ENCODE measurements at places on chromosomes 6 and 20.

DNA sequence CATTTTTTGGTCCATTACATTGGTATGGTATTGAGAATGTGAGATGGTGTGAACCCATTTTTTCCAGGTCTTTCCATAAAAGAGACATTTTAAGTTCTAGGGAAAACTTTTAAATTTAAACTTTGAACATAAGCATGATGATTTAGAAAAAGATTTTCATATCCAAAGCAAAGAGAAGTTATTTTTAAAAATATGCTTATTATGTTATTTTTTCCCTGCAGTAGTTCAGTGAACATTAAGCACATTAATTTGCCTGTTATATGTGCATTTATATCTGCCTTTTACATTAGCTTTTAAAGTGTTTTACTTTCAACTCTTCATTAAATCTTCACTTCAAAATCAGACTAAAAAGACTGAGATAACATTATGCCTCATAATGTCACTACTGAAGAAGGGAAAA is 116.7 kb downstream of the AHI1 start:
- no peak for DNase-seq

DNA sequence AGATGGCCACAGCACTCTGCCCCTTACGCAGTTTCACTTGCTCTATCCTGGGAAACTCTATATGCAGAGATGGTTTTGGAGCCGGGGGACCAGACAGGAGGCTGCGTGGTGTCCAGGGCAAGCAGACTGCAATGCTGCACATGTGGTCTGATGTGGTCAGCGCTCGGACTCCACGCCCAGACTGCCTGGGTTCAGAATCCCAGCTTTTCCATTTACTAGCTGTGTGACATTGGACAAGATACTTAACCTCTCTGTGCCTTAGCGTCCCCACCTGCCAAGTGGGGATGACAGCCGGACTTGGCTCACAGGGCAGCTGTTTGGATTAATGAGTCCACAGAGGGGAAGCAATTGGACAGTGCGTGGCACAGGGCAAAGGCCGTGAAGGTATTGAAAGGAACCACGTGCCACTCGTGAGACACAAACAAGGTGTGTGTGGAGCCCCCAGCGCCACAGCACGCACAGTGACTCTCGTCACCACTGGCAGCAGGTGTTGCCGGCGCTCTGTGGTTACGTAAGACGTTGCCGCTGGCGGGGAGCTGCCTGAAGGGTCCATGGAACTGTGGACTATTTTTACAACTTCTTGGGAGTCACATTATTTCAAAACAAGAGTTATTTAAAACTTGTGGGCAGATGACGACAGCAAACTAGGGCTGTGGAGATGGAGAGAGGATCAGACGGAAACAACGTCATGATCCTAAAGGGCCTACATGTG is 201.4 kb downstream of the PREX1 start:
- DNase-seq = no peak

DNA sequence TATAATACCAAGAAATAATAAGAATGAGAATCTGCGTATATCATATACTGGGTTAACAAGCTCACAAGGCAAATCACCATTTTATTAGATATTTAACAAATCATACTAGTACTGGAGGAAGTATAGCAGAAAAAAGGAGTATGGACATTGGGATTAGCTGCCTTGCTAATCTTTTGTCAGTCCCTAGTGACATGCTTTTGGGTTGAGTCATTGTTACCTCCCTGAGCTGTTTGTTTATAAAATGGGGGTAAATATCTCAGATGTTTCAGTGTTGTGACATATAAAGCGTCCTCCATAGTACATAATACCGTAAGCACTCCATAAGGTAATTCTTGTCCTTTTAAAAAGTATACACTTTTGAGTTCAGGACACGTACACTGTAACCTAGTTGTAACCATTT is 107.0 kb downstream of the ESR1 start:
- DNase-seq = no peak

GRCh38 chr6:15674690-15675386 is 12.0 kb upstream of the DTNBP1 start:
- DNase-seq = no peak

DNA sequence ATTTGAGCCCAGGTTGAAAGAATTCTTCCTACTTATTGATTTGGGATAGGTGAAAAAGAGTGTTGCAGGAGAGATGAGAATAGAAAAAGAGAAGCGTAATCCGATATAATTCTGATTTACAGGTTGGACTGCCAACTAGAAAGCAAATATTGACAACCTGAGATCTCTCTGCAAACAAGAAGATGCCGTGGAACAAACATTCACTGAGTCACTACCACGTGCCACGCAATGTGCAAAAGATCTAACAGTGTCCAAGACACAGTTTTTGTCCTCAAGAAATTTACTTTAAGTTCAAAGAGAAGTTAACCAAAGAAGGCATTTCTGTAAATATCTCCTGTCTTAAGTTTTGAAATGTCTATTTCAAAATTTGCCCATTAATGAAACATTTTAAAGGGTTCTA is 578.0 kb upstream of the ARID1B start:
- no peak for DNase-seq

DNA sequence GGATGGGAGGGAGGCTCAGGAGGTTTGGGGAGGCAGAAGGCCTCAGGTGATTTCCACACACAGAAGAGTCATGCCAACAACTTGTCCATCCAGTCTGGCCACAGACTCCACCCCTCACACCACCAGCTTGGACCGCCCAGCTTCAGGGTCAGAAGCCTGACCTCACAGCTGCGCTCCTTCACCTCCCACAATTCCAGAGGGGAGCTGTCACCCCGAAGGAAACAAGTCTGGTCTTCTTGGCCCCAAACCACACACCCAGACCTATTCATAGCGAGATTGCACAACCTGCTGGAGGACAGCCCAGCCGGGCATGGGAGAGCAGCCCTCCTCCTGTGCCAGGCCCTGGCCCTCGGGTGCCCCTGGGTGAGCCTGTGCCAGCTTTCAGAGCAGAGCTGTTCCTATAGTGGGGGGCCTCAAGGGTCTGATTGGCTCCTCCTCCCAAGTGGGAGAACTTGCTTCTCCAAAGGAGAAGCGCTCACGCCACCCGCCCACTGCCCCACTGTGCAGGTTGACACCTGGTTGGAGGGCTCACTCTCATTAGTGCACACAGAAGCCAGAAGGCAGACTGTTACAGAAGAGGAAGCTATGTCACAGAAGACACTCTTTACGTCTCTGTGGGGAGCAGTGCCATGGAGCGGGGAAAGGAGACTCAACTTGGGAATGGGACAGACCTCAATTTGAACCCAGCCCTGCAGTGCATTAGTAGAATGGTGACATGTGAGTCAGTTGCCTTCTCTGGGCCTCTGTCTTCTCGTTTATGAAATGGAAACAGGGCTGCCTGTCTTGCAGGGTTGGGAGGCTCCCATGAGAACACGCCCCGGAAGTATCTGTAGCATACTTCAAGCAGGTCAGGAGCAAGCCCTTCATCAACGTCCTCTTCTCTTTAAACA is 128.8 kb downstream of the FOXO3 start:
- DNase-seq = no peak

- DNase-seq = no peak
Measured at GRCh38 chr6:52647199-52647598, 23.7 kb upstream of the TMEM14A start.

- DNase-seq = no peak
Measured at GRCh38 chr6:42237857-42238256, 20.2 kb upstream of the MRPS10 start.

DNA sequence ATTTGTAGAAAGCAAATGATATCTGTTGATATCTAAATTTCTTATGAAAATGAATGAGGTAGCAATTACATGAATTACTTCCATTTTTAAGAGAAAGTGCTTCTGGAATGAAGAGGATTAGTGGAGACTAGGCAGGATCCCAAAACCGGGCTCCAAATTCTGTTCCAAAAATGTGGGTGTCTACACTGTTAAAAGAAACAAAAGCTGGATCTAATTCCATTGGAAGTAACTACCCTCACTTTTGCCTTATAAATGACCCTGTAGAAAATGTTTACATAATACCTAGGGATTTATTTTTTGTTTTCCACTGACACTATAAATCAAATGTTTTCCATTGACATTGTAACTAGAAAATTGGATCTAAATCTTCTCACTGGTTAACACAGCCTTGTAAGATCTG is 454.9 kb upstream of the JARID2 start:
- DNase-seq = no peak

- DNase-seq = peak; percentile 25
Measured at GRCh38 chr6:85641522-85641896, 1.2 kb downstream of the SYNCRIP start.

GRCh38 chr20:32206760-32207625 is 550 bp downstream of the PLAGL2 start:
- DNase-seq = no peak

DNA sequence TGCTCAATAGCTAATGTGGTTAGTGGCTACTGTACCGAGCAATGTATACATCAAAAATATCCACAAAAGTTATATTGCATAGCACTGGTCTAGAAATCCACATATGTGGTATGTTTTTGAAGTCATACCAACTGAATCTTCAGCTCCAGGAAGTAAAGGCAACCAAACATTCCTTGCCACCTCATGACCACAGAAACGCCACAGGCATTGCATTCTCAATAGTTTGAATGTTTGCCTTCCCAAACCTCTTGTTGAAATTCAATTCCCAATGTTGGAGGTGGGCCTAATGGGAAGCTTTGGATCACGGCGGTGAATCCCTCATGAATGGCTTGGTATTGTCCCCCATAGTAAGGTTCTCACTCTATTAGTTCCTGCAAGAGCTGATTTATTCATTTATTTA is 18.2 kb upstream of the ZNF391 start:
- no peak for DNase-seq

DNA sequence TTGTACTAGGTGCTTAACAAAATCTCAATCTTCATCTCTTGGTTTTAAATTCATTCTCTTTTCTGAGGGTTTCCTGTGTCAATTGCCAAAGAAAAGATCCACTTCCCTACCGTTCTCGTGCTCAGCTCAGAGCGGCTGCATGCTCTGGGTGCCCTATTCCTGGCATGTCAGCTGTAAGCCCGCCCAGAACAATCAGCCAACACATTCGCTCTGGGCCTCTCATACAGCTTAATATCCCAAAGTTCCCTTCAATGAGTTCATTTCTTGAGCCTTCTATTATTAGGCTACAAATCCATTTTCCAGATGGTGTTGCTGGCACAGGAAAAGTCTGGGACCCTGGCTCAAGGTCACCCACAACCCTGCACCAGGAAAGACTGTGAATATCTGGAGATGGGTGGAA is 24.3 kb upstream of the LRFN2 start:
- no peak for DNase-seq

Measured in activated CD4-positive, alpha-beta T cell treated with anti-CD3 and anti-CD28 coated beads for 24 hours (primary cell).